ENCODE measurements at places on chromosomes 11 and 22. TPM values are rescaled to one million over a fixed set of nuclear protein-coding genes. Genes with fewer than 3 reads are reported as not detected.

The FIBIN gene
- not detected for total RNA-seq

The SHANK2 gene
- 7.1 TPM for total RNA-seq

The MRGPRE gene
- 0.10 TPM for total RNA-seq

The KRTAP5-1 gene
- not detected for total RNA-seq

The CDPF1 gene
- total RNA-seq: 10.4 TPM

The B3GAT1 gene
- total RNA-seq: not detected

The DRD2 gene
- total RNA-seq: 0.21 TPM

The C1QTNF5 gene
- not detected for total RNA-seq

The DMC1 gene
- total RNA-seq: 3.5 TPM

The OVCH2 gene
- total RNA-seq: not detected

The SYNGR1 gene
- 13.2 TPM for total RNA-seq

The MMP13 gene
- total RNA-seq: not detected

The PRR5L gene
- 9.2 TPM for total RNA-seq

The LGALS12 gene
- not detected for total RNA-seq

The TRMT112 gene
- 416 TPM for total RNA-seq

The DLG2 gene
- 0.20 TPM for total RNA-seq

The SELENOM gene
- 69.6 TPM for total RNA-seq

The IL10RA gene
- 0.07 TPM for total RNA-seq

The PRG3 gene
- total RNA-seq: not detected

The AGBL2 gene
- 1.4 TPM for total RNA-seq

The OR5AS1 gene
- total RNA-seq: not detected

The MUC6 gene
- 0.01 TPM for total RNA-seq

The PPP2R5B gene
- total RNA-seq: 7.1 TPM

The MPZL2 gene
- total RNA-seq: not detected

The BIRC2 gene
- total RNA-seq: 30.6 TPM

The GGT5 gene
- 1.3 TPM for total RNA-seq

The LDHAL6A gene
- not detected for total RNA-seq

The FGF19 gene
- 0.08 TPM for total RNA-seq

The MN1 gene
- total RNA-seq: 3.0 TPM

The OR51L1 gene
- total RNA-seq: not detected

The ARHGAP1 gene
- 58.2 TPM for total RNA-seq

The PLAAT4 gene
- 0.91 TPM for total RNA-seq

The PHLDA2 gene
- total RNA-seq: 135 TPM

The DHCR7 gene
- total RNA-seq: 51.7 TPM

The MAPK11 gene
- total RNA-seq: 7.2 TPM

The CACNA1I gene
- 0.05 TPM for total RNA-seq

The MRGPRX3 gene
- total RNA-seq: not detected

The ADAMTS8 gene
- total RNA-seq: 0.69 TPM

The THY1 gene
- 20.1 TPM for total RNA-seq

The MS4A3 gene
- total RNA-seq: not detected

The RFPL3 gene
- total RNA-seq: not detected

The TENM4 gene
- total RNA-seq: 0.12 TPM

The APOA1 gene
- not detected for total RNA-seq

The DEUP1 gene
- not detected for total RNA-seq

The MB gene
- total RNA-seq: 11.2 TPM
